ENCODE measurements at places on chromosomes 16 and 17. TPM values are rescaled to one million over a fixed set of nuclear protein-coding genes. Genes with fewer than 3 reads are reported as not detected.

Gene LGALS9
- polyA plus RNA-seq = 47.1 TPM

DNA sequence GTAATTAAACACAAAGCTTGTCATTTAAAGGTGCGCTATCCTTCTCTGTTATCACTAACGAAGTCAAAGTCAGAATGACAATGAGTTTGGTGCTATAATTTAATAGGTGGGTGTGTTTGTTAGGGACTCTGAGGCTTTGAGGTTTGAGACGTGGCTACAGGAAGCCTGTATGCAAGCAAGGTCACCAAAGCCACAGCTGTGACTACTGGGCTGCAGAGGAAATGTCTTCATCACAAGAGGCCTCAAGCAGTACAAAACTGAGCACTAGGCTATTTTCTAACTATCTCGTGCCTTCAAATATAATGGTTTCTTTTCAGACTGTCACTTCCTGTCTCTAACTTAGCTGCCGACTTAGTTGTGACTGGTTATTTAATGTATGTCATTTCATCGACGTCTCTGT is 141.2 kb downstream of the AATF start:
- no peak for DNase-seq

GRCh38 chr17:75111777-75112335 is 2.1 kb downstream of the ARMC7 start:
- no peak for DNase-seq

DNA sequence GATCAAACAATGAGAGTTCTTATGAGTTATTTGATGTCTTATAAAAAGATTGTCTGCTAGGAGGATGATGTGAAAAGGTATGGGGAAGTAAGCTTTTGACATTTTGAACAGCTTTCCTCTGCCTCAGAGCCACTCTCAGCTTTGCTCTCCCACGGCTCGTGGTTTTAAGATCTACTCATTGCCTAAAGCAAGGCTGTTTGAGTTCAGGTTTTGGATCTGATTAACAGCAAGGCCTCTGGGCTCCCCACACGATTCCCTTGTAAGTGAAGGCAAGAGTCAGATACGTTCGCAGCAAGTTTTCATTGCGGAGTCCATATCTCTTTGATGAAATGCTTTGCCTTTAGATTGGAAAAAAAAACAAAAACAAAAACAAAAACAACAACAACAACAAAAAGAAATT is 515.0 kb upstream of the SALL1 start:
- no peak for DNase-seq

Gene C1QTNF8
- 1.2 TPM for polyA plus RNA-seq

Gene RAB11FIP4
- polyA plus RNA-seq = 1.9 TPM

Gene DLX4
- not detected for polyA plus RNA-seq

Gene MMP15
- polyA plus RNA-seq = 0.82 TPM

DNA sequence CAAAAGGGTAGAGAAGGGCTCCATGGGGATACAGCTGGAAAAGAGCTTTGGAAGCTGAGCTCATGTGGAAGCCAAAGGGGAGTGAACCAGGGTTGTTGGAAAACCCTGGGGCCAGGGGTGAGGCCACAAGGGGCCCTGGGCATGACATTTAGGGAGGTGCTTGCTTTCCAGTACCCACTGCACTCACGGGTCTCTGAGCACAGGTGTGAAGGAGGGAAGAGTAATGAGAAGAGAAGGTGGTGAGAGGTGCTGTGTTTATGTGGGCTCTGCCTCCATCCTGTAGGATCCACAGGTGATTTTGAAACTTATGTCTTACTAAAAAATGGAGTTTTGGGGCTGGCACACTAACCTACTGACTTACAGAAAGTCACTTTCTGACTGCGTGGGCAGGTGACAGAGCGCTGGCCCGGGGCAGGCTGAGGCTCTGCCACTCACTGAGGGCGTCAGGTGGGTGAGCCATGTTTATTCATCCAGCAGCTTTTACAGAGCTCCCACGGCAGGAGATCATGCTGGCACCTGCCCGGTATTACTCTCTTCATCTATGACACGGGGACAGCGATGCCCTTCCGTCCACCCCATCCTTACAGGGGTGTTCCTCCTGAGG is 18.9 kb downstream of the KSR1 start:
- no peak for DNase-seq

DNA sequence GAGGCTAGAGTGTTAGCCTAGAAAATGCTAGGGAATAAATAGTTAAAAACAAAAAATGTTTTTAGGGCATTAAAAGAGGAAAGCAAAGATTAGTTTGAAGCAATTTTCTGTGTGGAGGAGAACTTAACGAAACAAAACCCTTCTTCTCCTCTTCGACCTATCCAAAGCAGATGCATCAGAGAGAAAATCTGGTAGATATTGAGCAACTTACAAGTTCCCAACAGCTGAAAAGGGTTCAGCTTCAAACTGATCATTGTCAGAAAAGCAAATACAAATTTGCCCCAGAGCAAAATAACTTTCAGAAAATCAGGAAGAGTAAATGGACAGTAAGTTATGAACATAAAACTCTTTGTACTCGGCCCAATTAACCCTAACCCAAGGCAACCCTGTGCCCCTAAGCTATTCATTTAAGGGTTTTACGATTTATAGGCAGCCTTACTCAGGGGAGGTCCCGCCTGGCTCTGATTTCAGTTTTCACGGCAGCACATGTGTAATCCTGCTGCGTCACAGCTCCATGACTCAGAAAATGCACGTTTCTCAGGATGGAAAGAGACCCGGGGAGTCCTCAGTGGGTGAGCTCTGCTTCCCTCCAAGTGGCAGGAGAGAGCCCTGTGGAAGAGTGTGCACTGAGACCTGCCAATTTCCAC is 405.7 kb upstream of the SALL1 start:
- DNase-seq = no peak

All from aorta (tissue), 5 donors.